ENCODE measurements at places on chromosomes 4 and X.

- DNase-seq: peak; percentile 61
These were observed 14.6 kb downstream of the SAT1 start for GRCh38 chrX:23797371-23798128.

DNA sequence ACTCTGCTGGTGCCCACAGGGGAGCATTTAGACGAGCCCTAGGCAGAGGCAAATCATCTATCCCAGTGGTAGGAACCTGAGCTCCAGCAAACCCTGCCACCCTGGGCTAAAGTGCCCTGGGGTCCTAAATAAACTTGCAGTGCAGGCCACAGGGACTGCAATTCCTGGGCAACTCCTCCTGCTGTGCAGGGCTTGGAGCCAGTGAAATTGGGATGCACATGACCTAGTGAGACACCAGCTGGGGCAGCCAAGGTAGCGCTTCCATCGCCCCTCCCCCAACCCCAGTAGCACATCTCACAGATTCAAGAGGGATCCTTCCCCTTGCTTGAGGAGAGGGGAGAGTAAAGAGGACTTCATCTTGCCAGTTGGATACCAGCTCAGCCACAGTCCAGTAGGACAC, 44.1 kb downstream of the CHRNA9 start:
- DNase-seq: no peak

GRCh38 chr4:89549907-89550306, 242.3 kb upstream of the GPRIN3 start:
- no peak for DNase-seq

GRCh38 chrX:9278475-9279233, 186.2 kb upstream of the TBL1X start:
- no peak for DNase-seq

DNA sequence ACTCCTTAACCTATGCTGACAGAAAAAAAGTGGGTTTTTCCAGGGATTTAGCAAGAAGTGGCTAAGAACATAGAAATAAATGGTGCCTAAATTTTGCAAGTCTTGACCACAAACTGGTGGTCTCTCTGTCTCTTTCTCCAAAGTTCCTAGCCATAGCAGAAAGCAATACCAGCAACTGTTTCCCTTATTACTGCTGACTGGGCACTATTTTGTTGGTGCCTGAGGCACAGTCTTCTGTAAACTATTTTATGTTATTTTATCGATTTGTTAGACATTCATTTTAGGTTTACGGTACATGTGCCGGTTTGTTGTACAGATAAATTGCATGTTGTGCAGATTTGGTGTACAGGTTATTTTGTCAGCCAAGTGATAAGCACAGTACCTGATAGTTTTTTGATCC, 234.6 kb upstream of the TECRL start:
- DNase-seq: no peak

DNA sequence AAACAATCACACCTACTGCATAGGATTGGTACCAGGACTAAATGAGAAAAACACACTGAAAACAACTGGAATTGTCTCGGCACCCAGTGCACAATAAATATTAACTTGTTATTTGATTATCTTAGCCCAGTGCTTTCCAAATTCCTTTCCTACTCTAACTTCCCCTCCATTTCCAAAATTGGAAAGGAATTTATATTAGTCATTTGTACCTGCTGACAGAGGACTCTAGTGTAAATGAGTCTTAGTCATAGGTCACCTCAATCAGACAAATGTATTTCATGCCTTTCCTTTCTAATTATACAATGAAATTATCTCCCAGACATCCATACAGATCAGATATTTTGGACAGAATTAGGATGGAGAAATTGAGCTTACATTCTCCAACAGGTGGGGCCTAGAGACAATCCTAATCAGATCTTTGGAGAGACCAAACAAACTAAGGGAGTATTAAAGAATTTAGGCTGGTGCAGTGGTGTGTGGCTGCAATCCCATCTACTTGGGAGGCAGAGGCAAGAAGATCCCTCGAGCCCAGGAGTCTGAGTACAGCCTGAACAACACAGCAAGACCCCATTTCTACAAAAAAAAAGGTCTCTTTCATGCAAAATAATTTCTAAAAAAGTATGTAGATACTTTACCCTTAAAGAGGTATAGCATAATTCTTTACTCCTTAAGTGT, 10.1 kb downstream of the SH3D19 start:
- DNase-seq: no peak

GRCh38 chrX:40683245-40683644, 35.9 kb upstream of the CXorf38 start:
- no peak for DNase-seq

DNA sequence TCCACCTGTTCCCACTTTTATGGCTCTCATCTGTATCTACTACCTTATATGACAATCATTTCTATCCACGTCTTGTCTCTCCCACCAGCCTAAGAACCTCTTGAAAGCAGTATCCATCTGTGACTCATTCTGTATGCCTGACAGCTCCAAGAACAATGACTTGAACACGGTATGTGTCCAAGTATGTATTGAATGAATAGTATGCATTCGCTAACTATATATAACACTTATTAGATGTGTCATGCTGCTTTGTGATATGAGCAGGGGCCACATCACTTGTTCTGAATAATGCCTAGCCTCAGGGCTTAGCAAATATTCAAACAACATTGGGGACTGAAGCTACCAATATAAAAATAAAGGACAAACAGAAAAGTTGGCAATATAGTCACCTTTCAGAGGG, 4.9 kb downstream of the OPHN1 start:
- no peak for DNase-seq

DNA sequence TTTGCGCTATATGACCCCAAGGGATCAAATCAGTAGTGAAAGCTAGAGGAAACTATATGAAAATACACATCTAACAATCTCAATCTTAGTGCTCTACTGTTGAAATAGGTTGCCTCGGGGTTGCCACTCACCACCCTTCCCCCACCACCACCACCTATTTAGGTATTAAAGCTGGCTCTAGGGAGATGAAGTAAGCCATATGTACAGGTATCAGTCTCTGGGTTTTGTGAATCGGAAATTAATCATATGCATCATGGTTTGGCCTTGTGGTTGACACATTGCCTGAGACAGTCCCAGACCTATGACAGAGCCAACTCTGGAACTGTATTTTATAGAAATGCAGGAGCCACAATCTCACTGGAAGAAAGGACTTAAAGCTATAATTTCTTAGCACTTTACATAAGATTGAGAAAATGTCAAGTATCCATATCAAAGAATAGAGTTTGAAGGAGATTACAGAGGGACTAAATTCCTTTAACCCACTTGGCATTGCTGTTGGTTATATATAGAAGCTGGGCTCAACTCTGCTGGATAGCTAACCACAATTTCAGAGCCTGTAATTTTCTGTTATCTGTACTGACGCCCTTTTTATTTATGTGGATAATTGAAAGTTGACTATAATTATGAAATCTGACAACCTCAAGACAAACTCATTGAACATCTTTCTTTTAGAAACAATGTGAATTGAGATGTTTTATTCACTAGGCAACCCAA, 26.7 kb upstream of the BMP2K start:
- no peak for DNase-seq

DNA sequence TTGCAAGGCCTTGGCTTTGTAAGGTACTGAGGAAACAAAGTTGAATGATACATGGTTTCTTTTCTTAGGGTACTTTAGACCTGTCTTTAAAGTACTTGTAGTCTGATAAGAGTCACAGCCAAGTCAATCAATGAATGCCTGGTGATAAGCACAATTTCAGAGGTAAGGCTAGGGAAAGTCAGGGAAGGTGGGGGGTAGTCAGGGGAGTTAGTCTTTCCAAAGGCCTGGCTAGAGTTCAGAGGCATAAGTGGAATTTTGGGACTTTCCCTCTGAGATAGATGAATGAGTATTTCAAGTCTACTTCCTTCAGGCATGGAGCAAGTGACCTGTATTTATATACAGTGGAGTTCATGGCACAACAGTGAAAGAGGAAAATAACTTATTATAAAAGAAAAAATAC, 78.3 kb downstream of the SLC4A4 start:
- no peak for DNase-seq

DNA sequence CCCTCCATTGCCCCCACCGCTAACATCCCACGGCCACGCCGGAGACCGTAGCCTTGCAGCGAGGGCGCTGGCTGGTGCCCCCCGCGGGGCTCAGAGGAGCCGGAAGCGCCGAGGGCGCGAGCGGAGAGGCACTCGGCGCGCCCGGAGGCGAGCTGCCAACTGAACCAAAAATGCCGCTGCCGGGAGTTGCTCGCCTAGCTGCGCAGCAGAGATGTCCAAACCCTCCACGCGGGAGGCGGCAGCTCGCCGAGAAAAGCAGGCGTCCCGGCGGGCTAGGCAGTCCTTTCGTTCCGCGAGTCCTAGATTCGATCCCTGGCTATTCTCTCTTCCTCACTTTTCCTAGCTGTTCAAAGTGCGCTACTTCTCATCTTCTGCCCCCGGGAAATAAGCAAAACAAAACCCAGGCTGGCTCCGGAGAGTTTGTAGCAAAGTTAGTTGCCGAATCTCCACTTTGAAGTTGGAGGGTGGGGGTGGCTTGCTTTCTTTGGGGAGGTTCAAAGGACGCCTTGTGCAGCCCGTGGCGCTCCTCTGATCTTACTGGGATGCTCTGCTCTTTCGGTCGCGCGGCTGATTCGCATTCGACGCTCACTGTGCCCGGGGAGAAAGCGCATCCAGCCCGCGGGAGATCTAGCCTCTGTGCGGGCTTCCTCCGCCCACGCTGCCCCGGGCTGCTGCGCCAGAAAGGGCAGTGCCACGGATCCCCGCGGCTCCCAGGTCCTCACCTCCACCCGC, 723 bp downstream of the NKX6-1 start:
- DNase-seq: no peak

DNA sequence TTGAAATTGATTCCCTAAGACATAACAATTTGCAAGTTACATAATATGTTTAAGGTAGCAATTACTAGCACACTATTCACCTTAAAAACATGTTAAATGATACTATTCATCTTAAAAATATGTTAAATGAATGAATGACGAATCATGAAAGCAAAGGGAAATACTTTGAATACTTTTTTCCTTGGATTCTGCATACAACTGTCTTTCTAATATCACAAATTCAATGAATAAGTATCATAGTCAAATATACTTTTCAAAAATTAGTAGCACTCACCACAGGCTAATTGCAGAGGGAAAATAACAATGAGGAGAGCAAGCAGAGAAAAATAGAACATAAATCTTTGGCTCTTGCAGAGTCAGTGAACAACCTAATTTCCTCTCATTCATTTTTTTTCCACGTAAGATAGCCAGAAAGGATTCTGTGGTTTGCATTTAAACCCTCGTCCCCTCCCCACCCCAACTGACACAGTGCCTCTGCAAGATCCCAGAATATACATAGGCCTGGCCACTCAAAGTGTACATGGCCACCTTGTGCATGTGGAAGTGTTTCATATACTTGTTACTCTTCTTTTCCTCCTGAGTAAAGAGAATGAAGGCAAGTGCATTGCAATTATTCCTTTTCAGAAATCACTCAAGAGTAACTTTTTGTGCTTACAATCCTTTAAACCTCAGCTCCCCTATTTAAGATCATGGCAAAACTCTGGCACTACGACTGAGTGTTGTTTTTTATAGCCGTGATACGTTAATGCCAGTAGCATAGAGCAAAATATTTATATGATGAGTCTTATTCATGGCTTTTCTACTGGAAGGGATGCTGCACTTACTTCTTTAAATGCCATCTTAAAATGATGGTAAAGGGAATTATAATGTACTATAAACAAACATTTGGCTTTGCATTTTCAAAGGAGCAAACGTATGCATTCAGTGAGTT, 236.4 kb downstream of the PDGFC start:
- no peak for DNase-seq

GRCh38 chr4:74423104-74423503, 21.8 kb upstream of the AREG start:
- DNase-seq: no peak

DNA sequence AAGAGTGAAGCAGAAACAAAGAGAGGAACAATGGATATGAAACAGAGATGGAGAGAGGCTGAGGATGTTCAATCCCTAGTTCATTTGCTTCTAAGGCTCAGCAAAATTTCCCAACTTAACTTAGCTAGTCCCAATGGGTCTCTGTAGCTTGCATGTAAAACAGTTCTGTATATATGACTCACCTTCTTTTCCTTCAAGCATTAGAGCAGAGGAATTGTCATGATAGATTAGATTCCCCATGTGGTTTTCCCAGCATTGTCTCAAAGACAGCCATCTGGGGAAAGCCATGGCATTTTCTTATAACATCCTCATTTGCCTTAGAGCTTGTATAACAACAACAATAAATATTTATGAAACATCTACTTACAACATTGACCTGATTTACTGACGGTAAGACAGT, 93.9 kb upstream of the GATB start:
- DNase-seq: no peak

GRCh38 chr4:112113864-112114263, 31.4 kb upstream of the FAM241A start:
- no peak for DNase-seq

DNA sequence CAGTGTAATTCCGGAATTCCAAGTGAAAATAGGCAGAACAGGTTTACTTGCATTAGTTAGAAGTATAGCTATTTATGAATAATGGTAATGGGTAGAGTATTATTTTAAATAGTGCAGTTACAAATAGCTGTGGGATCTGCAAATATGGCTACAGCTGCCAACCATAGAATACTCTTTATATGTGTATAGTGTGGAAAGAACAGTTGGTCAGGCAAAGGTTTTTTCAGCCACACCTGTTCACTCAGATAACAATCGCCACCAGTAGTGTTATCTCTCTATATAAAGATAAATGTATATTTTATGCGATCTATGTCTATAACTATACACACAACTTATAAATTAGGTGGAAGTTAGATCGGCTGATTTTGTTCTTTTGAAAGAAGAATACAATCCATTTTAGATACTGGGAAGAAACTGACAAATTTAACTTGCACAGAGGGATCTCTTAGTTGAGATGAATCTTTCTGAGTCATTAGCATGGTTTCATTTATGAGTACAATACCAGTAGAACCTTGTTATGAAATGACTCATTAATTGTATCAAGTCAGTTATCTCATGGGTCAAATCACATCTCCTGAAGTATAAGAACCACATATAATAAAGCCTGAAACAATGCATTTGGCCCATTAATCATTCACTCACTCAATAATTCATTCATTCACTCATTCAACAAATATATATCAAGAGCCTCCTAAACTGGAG, 100.9 kb upstream of the NR3C2 start:
- DNase-seq: no peak

DNA sequence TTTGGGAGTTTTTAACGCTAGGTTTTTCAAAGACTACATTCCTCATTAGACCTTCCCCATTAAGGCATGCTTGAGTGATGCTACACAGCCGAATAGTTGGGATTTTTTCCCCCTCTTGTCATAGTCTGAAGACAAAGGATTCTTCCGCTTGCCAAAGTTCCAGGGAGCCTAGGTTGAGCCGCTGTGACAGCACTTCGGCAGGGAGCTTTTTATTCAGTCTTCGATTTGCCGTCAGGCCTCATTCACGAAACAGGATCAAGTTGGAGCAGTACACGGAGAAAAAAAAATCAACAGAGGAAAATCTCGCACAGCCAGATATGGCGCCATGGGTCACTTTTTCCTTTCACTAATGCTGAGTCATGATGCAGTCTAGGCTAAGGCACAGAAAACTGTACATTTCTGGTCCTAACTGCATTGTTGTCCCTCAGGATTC, 24.3 kb downstream of the SHROOM3 start:
- no peak for DNase-seq

- DNase-seq: no peak
These were observed 7.0 kb upstream of the TMSB4X start for GRCh38 chrX:12967711-12968465.

Data from NCI-H748 treated with DMSO at 0.1 percent for 48 hours (cell line).